Gastrocnemius medialis (tissue), 4 donors: ENCODE measurements at places on chromosomes 5 and 9. TPM values are rescaled to one million over a fixed set of nuclear protein-coding genes. Genes with fewer than 3 reads are reported as not detected.

GRCh38 chr9:38622951-38623350 lies 2.6 kb upstream of the ANKRD18A start:
- DNase-seq, result no peak

DNA sequence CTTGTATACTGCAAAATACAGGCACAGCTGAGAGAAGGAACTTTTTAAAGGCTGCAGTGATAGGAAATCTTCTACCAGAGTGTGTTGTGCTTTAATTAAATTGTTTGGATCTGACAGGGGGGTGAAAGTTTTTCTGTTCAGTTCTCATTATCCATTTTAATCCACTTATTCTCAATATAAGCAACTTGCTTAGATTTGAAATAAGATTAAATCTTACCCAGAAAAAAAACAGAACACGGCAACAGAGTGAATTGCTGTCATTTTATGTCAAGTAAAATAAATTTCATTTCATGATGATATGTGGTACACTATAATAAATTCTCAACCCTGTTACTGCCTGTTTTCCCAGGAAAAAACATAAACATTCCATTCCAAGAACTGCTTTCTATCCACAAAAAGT lies 37.1 kb upstream of the CAMK4 start:
- DNase-seq, result no peak

DNA sequence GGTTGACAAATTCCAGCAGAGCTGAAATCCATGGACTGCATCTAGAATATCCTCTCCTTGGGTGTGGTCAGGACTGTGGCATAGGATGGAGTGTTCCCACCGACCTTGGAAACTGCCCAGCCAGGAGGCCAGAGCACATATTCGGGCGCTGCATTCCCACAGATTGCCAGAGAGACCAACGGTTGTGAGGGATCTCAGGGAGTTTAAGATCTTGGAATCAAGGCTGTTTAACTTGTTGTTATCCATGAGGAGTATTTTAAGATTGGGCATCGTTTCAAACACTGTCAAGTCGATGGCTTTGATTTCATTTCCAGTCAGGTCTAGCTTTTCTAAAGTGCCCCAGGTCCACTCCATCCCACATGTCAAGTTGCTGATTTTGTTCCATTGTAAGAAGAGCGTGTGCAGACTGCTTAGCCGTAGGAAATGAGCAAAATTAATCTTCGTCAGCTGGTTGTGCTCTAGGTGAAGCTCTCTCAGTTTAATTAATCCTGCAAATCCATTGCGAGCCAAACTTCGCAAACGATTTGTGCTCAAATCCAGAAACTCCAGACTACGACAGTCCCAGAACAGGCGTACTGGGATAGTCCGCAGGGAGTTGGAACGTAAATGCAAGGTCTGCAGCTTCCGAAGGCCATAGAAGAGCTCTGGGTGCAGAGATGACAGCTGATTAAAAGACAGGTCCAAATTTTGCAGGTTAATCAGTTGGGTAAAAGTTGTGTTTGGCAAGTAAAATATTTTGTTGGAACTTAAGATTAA lies 1.5 kb downstream of the LRRTM2 start:
- DNase-seq, result no peak

DNA sequence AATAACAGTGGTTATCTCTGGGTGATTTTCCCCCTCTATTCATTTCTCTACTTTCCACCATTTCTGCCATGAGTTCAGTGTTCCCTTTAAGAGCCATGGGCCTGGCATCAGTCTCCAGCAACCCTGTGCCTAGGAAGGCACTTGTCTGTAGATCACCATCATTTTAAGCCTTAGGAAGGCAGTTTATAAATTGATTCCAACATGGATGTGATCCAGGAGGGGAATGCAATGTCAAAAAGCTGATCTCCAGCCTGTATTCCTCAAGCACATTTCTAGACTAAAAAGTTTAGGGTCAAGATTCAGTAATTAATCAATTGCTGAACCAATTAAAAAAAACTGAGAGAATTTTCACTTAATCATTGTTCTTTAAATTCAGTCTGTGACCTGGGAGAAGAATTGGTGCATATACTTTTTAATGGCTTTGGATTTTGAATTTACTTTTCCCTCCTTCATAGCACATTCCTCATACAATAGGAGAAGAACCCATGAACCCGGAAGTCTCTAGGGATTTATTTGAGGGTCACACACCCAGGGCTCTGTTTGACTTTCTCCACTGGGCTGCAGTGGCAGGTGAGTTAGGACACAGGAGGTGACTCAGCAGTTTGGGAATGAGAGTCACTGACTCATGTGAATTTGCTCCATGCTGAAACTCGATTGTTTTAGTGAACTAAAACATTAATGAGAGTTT lies 6.1 kb upstream of the ERMP1 start:
- peak; percentile 13 for DNase-seq

GRCh38 chr5:156758011-156758791 lies 91.9 kb upstream of the PPP1R2B start:
- no peak for DNase-seq

DNA sequence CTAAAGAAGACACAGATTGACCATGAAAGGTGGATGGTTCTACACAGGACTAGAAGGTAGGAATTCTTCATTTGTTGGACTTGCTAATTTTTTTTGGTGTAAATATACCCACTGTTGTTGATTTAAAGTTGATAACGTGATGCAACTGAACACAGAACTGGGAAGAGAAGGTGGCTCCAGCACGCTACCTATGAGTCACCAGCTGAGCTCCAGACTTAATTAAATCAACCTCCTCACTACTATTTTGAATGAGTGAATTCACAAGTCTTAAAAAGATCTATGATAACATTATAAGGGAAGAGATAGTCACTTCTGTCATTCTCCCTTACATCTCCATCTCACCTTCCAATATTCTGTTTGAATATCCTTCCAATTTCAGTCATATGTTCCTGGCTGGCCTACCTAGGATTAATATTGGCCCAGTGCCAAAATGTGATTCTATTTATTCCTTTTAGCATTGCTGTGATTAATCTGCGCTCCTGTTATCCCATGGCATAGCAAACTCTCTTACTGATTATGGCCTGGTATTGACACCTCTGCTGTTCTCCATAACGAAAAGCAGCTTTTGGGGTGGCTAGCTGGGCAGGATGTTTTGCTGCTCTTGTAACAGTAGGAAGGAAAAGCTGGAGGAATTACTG lies 135.9 kb upstream of the CCDC152 start:
- DNase-seq, result no peak

DNA sequence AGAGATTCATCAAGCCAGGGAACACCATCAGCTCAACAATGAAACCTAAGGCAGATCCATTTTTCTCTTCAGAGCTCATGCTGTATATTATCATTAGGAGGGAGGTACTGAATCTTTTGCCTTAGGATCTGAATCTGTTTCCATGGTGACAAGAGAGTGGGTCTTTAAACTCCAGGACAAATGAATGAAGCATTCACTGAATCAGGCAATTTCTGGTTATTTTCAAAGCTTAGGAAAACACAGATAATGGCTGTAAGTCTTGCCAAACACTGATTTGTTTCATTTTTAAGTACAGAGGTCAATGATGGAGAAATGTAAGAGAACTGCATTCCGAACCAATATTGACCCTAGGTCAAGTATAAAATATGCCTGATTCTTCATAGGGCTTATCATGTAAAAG lies 84.9 kb downstream of the GNA14 start:
- DNase-seq, result no peak

OGN gene
- 1.7 TPM for total RNA-seq

LCN15 gene
- not detected for total RNA-seq

TAF1L gene
- total RNA-seq, result not detected

C8G gene
- total RNA-seq, result 1.7 TPM

DMRT3 gene
- total RNA-seq, result 0.36 TPM
